NCI-H2081 treated with DMSO at 0.1 percent for 48 hours (cell line): ENCODE measurements at places on chromosomes 6 and 20.

GRCh38 chr6:143000811-143001210, 55.8 kb upstream of the HIVEP2 start:
- no peak for DNase-seq

GRCh38 chr6:145028144-145028818, 707.0 kb downstream of the EPM2A start:
- DNase-seq = peak; percentile 1

DNA sequence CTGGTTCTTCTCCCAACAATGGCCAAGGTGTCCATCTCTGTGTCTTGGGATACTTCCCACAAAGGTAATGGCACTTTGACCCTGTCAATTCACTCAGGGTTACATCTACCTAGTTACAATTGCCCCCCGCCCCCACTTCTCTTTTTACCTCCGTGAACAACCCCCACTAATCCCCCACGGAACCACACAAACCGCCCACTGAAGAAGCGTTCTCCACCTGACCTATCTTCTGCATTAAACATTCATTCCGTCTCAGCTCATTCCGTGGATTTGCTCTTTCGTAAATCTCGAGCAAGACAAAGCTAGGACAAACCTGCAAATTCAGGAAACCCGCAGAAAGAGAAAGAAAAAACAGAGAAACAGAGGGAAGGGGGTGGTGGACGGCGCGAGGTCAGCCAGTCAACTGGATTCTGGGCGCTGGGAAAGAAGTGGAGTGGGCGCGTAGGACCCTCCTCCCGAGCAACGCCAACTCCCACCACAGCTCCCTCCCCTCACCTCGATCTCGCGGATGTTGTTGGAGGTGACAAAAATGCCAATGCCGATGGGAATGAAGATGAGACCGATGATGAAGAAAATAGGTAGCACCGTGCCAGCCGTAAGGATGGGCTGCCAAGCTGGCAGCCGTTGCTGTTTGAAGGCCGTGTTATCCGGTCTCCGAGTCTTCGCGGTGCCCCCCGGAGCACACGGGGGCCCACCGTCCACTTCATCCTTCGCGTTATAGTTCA, 523 bp downstream of the TMEM30A start:
- DNase-seq = no peak

GRCh38 chr20:54167909-54168872, 5.6 kb downstream of the CYP24A1 start:
- no peak for DNase-seq

DNA sequence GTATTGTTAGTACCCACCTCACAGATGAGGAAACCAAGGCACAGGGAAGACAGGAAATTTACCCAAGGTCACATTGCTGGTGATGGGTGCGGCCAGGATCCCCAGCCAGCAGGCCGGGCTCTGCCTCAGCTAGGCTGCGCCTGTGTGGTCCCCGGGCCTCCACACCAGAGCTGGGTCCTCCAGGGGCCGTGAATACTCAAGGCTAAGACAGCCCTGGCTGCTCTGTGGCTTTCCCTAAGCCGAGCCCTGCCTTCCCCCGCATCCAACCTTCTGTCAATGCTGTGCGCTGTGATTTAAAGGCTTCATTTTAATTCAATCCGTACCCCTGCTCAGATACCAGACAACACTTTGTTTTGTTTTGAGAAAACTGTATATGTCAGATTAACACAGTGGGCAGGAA, 246.7 kb downstream of the TTLL2 start:
- DNase-seq = no peak

DNA sequence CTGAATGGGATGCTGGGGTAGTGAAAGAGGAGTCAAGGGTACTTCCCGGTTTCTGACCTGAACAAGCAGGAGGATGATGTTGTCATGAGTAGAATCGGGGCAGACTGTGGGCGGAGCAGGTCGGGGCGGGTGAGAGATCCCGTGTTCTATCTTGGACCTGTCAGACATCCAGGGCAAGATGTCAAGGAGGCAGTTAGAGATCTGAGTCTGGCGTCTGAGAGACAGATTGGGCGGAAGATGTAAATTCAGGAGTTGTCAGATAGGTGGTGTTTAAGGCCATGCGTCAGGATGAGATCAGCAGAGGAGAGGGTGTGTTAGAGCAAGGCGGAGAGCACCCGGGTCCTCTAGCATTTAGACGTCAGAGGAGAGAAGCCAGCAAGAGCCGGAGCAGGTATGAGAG, 115.5 kb downstream of the DLGAP4 start:
- DNase-seq = no peak

- no peak for DNase-seq
Measured at GRCh38 chr20:35238170-35238569, 11.7 kb downstream of the MMP24 start.

GRCh38 chr6:105223242-105223641, 43.4 kb upstream of the POPDC3 start:
- no peak for DNase-seq

GRCh38 chr20:16606468-16607070, 33.3 kb upstream of the KIF16B start:
- no peak for DNase-seq

DNA sequence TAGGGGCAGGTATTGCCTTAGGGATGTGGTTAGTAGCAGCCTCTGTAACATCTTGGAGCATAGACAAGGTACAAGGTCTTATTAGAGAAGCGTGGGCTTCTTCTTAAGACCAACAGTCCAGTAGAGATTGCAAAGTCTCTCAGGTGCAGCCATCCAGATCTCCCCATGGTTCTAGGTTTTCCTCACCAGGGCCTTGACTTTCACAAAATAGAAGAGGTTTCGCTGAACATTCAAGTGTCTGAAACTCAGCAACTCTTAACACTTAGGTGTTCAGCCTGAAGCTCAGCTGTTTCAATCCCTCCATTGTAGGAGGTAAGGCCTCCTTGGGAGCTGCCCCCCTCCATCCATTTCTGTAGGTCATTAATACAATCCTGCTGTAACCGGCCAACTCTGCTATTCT, 44.4 kb downstream of the GOPC start:
- DNase-seq = no peak

DNA sequence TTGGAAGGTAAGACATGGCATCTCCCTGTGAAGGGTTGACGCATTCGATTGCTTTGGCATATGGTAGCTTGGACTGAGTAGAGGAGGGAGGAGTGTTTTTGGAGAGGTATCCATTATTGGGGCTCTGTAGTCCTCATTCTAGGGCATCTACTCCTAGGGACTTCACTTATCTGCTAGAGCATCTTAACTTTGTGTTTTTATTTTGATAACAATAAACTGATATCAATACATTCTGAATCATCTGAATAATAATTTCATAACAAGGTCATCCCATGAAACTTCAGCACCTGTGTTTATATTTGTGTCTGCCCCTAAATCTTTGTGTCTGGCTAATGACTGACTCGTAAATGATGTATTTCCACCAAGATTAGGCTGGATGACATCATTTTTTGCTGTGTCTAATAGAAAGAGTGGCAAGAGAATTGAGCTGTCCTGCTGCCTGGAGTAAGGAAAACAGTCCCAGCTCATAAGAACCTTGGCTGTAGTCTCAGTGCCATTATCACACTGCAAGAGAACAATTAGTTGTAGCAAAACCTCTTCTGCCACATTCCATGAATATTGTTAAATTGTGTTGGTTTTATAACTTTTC, 288.5 kb downstream of the PRL start:
- no peak for DNase-seq

DNA sequence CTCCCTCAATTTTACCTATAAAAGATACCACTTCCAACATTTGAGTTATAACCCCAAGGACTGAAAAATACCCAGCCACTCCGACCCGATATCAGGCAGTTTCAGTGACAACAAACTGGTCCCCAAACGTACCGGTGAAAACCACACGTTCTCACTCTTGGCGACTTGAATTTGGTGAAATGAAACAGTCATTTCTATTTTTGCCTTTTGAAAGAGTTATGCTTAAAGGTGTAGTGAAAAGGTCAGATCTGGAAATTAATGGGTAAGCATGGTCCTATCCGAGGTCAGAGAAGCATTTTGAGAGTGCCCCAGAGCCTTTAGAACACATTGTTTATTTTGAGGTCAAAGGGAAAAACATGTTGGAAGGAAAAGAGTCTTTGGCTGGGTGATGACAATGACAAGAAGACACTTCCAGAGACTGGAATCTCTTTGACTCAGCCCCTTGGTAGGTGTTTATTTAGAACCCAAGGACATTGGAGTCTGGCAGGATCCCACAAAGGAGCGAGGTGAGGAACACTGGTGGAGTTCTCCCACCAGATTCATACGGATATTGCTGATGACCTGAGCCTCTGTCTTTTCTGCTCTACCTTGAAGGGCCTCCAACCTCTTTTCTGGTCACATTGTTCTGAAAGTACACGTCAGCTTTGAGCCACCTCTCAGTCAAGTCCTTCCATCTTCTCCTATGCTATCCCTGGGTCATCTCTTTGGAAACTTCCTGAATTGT, 235.0 kb downstream of the GMPR start:
- DNase-seq = no peak

- DNase-seq = no peak
Measured at GRCh38 chr20:44866703-44867335, 18.7 kb upstream of the YWHAB start.

- DNase-seq = no peak
Measured at GRCh38 chr6:122931916-122932315, 64.1 kb upstream of the CLVS2 start.

GRCh38 chr20:47063407-47063806, 168.8 kb downstream of the EYA2 start:
- DNase-seq = no peak

GRCh38 chr6:26316291-26316690, 48.7 kb upstream of the BTN3A2 start:
- no peak for DNase-seq

- no peak for DNase-seq
Measured at GRCh38 chr6:109460161-109460829, 4.7 kb upstream of the MICAL1 start.

DNA sequence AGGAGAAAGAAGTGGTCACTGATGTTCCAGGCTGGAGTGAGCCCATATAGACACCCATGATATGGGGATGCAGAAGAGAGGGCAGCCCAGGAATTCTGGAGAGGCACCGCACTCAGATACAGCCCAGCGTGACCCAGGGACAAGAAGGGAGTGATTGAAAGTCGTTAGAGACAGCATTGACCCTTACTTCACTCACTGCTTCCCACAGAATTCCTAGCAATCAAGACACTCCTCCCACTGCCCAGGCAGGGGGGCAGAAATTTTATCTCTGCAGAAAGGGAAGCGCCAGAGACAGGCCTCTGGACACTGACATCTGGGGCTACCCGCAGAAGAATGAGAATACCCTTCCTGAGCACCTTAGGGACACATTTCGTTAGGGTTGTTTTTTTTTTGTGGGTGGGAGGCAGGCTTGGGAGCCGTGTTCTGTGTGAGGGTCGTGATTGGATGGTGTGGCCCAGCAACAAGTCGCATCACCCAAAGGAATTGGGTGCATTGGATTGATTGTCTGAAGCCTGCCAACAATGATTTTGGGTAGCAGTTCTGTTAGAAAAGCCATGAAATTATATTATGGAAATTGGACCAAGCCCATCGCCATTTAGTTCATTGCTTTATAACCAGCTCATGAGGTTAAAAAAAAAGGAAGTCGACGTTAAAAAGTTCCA, 45.9 kb upstream of the MAP3K4 start:
- no peak for DNase-seq

DNA sequence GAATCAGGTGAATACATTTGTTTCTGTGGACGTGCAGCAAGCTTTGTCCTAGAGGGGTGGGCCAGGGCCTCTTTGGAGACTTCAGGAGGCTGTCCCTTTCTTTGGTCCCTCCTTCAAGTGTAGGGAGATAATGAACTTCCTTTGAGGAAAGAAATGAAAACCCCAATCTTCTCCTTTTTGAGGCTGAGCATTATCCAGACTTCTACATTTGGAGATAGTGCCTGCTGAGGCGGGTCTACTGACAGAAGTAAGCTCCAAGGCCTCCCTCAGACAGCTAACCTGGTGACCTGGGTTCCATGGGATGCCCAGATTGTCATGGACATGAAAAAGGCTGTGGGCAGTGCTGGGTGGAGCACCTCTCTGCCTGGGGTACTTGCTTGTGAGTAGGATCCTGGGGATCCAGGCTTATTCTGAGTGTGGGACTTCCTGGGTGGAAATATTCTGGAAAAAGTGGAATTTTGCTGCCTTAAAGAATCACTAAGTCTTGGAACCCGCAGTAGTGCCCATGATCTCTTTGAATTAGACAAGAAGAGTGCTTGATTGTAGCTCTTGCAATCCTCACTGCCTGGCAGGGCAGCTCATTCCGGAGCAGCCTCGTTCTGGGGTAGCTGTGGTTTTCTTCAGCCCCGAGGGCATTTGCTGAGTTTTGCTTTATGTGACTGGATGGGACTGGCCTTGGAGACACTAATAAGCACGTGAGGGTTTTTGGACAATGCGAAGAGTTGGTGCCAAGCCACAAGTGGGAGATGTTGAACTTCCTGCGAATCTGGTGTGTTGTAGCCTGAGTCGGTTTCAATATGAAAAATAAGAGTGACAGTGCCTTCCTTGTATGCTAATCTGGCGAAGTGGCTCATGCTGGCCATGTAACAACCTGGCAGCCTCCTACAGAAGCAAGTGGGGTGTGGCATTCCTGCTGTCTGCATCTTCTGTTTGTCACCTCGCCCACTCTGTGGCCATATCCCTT, 28.1 kb downstream of the SNRNP48 start:
- no peak for DNase-seq

- DNase-seq = no peak
Measured at GRCh38 chr6:51049983-51050877, 231.6 kb downstream of the TFAP2B start.

DNA sequence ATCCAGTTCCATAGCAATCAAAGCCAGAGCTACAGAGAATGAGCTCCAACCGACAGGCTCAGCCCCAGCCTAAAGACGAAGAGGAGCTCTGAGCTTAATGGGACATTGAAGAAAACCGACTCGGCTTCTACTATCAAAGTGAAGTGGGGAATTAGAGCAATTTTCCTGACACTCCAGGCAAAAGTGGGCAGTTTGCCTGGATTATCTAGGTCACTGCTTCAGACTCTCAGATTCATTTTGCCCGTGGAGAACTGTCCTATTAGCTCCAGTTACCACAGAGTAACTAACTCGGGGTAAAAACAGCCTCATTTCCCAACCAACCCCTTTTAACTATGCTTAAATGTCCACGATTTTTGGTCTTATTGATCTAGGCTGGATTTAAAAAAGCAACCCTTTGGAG, 592.1 kb upstream of the NRSN1 start:
- DNase-seq = no peak

DNA sequence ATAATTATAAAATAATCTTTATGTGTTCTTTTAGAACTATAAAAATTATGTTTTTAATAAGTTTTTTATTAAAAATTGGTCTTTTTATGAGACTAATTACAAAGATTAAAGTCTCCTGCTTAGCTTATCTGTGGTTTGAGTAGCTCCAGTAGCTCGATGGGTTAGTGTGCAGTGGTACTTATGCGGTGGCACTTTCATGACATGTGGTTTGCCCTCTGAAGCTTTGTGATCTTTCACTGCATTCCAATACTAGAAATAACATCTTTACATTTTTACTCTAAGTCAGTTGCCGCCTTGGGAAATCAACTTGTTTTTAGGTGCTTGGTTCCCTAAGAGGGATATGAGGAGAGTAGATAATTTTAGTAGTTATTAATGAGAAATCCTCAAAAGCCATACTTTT, 699.5 kb upstream of the FLRT3 start:
- DNase-seq = no peak

DNA sequence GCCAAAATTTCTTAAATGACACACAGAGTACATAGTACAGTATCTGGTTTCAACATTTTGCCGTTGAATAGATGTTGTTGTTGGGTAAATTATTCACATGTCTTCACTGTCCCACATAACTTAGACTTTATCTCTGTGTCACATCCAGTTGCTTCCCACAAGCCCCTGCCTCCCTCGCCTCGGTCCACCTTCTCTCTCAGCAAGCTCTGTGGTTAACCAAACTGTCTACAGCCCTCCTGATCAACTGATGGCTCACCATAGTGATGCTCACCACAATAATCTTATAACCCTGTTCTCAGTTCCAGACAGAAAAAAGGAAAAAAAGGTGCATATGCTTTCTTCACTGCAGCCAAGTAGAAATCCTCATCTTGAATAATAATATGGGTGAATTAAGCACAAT, 23.0 kb downstream of the IL17F start:
- no peak for DNase-seq
